ENCODE measurements at places on chromosomes 16 and 17.

DNA sequence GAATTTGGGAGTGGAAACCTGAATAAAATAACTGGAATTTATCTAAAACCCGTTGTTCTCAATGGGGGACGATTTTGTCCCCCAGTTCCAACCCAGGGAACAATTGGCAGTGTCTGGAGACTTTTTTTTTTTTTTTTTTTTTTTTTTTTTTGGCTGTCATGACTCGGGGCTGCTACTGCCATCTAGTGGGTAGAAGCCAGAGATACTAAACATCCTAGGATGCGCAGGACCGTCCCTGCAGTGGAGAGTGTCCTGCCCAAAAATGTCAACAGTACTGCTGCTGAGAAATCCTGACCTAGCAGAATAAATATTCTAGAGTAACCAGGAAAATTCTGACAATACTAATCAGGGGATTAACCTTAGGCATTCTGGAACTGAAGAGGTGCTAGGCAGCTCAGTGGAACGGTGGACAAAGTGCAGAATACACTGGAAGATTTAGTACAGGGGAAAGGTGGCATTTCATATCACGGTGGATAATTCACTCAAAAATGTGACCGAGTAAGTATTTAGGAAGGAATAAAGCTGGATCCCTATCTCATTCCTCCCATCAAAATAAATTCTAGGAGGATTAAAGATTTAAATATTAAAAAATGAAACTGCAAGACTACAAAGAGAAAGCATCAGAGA is 107.6 kb downstream of the SPECC1 start:
- DNase-seq: no peak

- DNase-seq: no peak
These were observed 196.1 kb downstream of the NTN1 start for GRCh38 chr17:9217151-9218056.

DNA sequence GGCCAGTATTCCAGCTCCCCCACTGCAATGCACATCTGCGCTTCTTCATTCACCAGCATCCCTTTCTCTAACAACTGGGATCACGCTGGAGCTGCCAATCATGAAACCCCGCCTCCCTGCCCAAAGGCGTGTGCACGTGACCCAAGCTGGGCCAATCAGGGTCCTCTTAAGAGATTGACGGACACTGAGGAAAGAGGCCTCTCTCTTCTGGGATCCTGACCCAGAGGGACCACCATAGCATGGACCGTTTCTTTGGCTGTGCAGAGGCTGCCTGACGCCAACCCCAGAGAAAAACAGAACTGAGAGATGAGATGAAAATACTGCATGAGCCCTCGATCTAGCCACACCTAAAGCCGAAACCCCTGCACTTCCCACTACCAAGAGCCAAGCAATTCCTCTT is 32.0 kb downstream of the COTL1 start:
- no peak for DNase-seq

DNA sequence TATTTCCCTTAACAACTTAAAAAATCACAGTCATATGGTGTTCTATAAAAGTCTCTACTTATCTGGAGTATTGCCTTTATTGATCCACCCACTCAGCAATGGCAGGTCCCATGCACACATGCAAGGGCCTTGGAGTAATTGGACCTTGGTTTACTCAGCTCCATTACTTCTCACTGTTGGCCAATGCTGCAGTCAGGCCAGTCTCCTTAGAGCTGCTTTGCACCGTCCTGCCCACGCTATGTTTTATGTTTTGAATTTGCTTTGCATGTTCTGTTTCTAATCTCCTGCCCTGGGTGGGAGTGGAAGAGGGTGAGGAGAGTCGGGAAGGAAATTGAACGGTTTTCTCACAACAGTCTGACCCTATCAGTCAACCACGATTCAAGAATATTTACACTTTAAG is 23.6 kb downstream of the ARHGAP44 start:
- no peak for DNase-seq

DNA sequence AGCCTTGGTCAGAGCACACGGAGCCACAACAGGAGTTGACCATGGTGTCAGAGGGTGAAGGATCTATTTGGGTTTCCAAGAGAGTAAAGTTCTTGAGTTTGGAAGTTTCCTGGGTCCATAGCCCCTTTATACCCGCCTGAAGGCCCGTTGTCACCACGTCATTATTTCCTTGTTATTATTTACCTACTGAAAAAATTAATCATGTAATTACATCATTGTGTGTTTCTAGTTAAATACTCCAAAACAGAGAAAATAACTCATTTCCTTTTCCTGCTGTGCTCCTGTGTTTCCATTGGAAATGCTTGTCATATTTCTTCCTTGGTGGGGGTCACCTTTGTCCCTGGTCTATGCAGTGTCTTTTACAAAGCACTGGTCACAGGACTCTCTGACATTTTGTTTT is at the start of gene KRTAP4-8:
Gene KRTAP4-8, minus strand, starts transcription at position 101 of the 400 bp plus-strand sequence. Its CDS starts 58 bp downstream, at position 43.
- DNase-seq: no peak

DNA sequence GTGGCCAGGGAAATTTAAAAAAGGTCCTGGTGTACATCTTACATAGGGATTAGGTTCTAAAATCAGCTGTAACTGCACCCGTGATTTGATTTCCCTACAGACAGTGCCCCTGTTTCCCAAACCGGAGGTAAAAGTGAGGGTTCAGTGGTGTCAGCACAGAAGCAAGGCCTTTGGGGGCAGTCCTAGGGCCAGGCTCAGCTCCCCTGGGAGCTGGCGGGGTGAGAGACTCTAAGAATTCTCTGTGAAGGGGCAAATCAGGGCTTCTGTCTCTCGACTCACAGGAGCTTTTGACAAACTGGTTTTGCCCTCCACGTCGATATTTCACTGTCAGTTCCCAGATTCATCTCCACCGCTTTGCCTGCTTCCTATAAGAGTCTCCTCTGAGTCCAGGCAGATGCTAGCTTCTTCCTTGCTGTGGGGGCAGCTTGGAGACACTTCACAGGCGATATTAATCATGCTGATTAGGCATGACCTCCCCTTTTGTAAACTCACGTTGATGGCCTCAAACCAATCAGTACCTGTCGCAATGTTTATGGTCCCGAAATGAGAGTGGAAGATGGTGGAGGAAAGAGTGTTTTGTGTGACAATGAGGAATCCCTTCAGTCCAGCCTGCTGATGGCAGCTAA is 234.2 kb upstream of the TOX3 start:
- no peak for DNase-seq

GRCh38 chr16:9340526-9341256 is 249.2 kb downstream of the HAPSTR1 start:
- no peak for DNase-seq

DNA sequence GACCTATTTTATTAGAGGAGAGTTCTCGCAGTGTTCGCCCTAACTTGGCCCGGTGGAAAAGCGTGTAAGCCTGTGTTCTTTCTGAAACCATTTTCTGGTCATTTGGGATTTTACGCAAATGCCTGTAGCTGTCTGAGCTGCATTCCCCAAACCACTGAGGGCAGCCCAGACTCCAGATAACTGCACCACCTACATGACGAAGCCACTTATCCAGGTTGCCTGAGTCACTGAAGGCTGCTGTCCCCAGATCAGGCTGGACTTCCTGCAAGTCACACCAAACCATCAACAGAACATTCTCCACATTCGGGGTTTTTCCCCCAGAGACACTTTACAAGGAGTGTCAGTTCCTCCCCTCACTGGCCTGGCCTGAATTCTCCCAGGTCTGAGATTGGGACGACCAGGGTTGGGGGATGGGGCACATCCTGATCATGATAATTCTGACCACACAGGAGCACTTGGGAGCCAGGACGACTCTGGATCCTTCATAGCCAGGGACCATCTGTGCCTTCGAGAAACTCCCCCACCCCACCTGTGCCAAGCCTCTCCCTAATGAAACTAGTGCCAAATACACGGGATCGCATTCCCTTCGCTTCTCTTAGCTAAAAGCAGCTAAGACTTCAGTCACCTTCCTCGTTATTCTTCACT is 2.3 kb downstream of the RPRML start:
- DNase-seq: no peak

- no peak for DNase-seq
These were observed 583.4 kb upstream of the PSMD7 start for GRCh38 chr16:73713251-73713650.

- no peak for DNase-seq
These were observed 27.5 kb downstream of the CEP131 start for GRCh38 chr17:81194941-81195901.

DNA sequence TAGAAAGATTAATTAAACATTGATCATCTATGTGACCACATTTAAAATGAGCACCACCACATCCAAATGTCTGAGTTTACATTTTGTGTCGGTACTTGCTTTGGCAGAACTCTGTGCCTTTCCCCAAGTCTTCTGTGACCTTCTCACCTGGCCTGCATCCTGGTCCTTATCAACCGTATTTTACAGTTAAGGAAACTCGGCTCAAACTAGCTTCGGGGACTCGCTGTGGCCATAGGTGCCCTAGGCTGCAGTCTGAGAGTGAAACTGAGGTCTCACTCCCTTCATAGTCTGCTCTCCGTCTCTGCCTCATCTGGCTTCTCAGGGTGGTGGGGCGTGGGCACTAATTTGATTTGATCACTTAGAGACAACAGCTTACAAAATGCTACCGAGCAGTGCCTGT is 555.5 kb downstream of the WWOX start:
- no peak for DNase-seq

Measured in DMS79 (cell line).